ENCODE measurements at places on chromosomes 5 and 9.
A peak's percentile ranks its signal among the peaks of the same experiment; 100 is the strongest.

DNA sequence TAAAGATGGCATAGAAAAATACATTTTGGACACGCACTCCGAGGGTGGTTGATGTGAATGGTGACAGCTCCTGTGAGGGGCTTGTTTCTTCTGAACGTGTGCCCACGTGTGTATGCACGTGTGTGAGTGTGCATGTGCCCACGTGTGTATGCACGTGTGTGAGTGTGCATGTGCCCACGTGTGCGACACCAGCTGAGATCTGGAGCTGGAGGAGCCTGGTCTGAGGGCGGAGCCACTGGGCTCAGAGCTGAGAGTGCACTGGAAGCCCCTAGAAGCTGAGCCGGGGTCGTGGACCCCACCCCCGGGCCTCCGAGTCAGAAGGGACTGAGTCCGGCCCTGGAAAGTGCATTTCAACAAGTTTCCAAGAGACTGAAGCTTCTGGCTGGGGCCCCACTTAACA is 282.5 kb upstream of the IRX4 start:
- no peak for DNase-seq

- no peak for DNase-seq
These were observed 72.5 kb downstream of the STK10 start for GRCh38 chr5:172115541-172115982.

- no peak for DNase-seq
These were observed 466.8 kb downstream of the ARHGEF28 start for GRCh38 chr5:74092766-74093165.

DNA sequence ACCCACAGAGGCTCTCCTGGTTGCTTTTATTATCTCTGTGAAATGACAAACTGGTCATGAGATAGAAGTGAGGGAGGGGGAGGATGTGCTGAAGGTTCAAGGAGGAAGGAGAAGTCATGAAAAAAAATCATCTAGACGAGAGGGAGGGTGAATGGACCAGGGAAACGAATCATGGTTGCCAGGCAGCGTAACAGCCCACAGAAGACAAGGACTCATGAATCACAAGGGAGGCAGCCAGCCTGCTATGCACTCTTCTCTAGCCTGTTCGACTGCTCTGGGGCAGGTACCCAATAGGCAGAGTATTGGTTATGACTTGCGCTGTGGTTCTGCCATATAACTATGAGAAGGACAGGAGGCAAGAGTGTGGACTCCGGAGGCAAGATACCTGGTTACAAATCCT is 475.2 kb downstream of the CDK5RAP2 start:
- DNase-seq: no peak

DNA sequence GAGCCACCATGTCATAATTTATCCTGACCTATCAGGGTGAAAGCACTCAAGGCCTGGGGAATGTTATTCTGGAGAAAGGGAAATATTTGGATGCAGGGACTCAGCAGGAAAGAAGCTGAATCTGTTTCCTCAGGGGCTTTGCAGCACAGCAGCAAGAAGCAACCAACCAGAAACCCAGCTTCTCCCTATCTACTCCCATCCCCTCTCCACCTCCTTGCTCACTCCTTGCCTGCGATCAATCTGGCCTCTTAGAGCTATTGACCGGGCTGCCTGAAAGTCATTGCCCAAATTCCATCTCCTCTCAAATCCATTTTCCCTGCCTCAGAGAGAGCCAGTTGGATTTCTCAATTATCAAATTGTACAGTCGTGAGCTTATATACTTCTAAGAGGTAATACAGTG is 542.0 kb upstream of the TRPC7 start:
- no peak for DNase-seq

- DNase-seq: no peak
These were observed 83.3 kb upstream of the SLC30A5 start for GRCh38 chr5:69010476-69010875.

DNA sequence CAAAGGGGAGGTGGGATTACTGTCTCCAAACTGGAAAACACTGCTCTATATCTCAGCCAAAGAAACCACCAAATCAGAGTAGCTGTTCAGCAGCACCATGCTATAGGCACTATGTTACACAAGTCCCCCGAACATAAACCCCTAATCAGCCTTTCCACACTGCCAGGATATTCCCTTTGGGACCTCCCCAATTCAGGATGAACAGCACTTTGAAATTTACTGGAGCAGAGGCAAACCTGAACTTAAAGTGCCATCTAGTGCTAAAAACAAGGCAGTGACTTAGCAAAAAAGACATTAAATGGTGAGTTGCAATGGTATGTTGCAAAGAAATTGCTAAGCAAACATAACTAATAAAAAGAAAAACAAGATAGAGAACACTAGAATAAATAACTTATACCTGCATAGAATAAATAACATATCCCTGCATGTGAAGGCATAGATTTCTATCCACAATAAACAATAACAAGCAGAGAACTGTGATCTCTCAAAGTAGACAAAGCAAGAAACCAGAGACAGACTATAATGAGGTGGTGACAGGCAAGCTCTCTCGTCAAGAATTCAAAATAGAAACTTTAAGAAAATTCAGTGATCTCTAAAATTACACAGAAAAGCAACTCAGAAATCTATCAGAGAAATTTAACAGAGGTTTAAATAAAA is 584.4 kb upstream of the ACO1 start:
- DNase-seq: peak; percentile 39

GRCh38 chr5:10709933-10710332 is 51.1 kb downstream of the DAP start:
- no peak for DNase-seq

- DNase-seq: peak; percentile 39
These were observed 14.8 kb downstream of the NCS1 start for GRCh38 chr9:130186839-130187522.

GRCh38 chr9:136060671-136061371 is 34.3 kb downstream of the NACC2 start:
- no peak for DNase-seq

- no peak for DNase-seq
These were observed 73.6 kb downstream of the ADRB2 start for GRCh38 chr5:148899993-148900392.

DNA sequence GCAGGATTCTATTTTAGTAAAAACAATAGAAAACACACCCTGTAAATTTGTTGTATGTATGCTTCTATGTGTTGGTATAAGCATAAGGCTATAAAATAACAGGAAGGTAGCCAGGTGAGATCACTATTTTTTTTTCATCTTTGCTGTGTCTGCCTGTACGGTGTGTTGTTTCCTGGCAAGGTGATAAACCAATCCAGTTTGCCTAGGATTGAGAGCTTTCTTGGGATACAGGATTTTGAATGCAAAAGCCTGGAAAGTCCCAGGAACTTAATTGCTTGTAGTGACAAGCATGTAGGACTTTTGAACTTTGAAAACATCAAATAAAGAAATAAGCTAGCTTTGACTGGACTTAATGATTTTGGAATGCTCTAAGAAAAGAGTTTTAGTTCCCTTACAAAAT is 83.3 kb upstream of the RORB start:
- DNase-seq: no peak

GRCh38 chr5:67259548-67260215 is 63.1 kb upstream of the CD180 start:
- no peak for DNase-seq

- DNase-seq: no peak
These were observed 7.6 kb downstream of the OTULIN start for GRCh38 chr5:14672082-14672481.

DNA sequence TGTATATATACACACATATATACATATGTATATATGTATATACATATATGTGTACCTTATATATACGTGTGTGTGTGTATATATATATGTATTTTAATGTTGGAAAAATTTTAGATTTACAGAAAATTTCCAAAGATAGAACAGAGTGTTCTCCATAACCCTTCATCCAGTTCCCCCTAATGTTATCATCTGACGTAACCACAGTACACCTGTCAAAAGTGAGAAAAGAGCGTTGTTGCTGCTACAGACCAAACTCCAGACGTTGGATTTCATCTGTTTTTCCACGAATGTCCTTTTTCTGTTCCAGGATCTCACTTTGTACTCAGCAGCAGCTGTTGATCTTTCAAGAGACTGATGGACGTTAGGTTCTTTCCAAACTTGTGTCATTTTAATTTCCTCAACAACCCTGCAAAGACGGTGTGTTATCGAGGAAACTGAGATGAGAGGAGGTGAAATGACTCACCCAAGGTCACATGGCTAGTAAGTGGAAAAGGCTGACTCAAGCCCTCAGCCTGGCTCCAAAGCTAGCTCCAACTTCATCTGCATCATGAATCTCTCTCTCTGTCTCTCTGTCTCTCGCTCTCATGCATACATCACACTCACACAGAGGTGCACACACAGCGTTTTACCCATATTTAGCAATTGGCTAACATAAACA is 17.0 kb upstream of the NTNG2 start:
- peak; percentile 6 for DNase-seq

- no peak for DNase-seq
These were observed 41.9 kb upstream of the ACTBL2 start for GRCh38 chr5:57524348-57525060.

- peak; percentile 19 for DNase-seq
These were observed 1.9 kb upstream of the FIBCD1 start for GRCh38 chr9:130940693-130941576.

- peak; percentile 42 for DNase-seq
These were observed 849.6 kb upstream of the DMAC1 start for GRCh38 chr9:8649160-8649559.

DNA sequence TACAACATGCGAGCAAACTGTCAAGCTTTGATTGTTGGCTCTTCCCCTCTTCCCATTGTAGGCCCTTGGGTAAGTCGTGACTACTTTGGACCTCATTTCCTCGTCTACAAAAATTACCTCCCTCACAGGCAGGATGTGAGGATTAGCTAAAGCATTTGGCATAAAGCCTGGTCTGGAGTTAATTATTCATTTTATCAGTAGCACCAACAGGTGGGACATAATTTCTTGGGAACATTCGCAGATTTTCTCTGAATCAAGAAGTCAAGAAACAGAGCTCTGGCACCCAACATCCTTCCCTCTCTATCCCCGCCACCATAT is 39.9 kb upstream of the SEMA6A start:
- no peak for DNase-seq

DNA sequence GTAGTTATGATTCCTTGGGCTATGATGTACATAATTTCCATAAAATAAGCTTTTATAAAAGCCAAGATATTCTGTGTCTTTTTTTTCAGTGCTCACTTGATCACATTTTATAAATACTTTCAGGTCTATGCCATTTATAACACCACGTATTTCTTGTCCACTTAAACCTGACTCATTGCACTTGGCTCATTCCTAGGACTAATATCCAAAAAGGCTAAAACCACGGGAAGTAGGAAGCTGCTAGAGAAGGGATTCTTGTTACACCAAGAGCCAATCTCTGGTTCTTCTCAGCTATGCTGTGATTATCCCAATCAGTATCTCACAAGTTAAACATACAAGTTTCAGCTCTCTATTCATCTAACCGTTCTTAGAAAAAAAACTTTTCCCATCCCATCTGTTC is 80.4 kb upstream of the CDH6 start:
- peak; percentile 72 for DNase-seq

GRCh38 chr5:83388608-83389007 is 82.9 kb upstream of the VCAN start:
- no peak for DNase-seq

DNA sequence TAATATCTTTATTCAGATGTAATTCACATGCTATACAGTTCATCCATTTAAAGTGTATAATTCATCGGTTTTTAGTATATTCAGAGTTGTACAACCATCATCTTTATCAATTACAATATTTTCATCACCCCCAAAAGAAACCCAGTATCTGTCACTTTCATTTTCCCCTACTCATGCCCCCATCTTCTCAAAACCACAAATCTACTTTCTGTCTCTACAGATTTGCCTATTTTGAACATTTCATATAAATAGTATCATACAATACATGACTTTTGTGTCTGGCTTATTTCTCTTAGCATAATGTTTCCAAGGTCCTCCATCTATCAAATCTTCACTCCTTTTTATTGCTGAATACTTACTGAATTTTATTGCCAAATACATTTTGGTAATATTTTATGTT is 305.1 kb upstream of the SGCD start:
- DNase-seq: no peak

GRCh38 chr9:75451045-75451444 is 362.7 kb downstream of the OSTF1 start:
- DNase-seq: no peak

- DNase-seq: no peak
These were observed 607.8 kb downstream of the BNC2 start for GRCh38 chr9:16262477-16263261.

- no peak for DNase-seq
These were observed 65.1 kb downstream of the VAV2 start for GRCh38 chr9:133927041-133927440.

GRCh38 chr5:39356263-39356662 is 8.0 kb downstream of the C9 start:
- no peak for DNase-seq

- DNase-seq: no peak
These were observed 9.0 kb upstream of the INPP5E start for GRCh38 chr9:136448655-136449054.

GRCh38 chr5:820245-820644 is 30.5 kb downstream of the ZDHHC11 start:
- DNase-seq: no peak

DNA sequence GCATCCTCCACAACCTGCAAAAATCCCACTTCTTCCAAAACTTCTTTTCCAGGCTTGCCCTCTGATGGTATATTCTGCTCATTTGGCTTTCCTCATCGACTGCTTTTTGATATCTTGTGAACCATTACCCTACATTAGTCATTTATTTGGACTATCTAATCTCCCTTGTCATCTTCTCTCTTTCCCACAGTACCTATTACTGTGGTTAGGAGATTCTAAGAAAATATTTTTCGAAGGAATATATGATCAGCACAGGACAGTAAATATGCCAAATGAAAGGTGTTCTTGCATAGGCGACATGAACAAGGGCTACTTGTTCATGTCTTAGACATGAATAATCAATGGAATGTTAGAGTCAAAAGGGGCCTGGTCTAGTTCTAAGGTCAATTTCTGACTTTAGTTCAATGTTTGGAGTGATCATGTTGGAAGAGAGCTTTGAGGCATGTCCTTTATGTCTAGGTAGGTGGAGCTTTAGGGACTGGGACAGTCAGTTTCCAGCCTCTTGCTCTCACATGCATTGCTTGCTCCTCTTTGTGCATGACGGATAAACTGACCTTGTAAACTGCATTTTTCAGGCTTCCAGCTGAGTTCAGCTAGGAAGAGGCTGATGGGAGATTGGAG is 243.4 kb upstream of the RPS23 start:
- DNase-seq: no peak

- DNase-seq: no peak
These were observed 183.5 kb upstream of the NFIB start for GRCh38 chr9:14497476-14497875.

DNA sequence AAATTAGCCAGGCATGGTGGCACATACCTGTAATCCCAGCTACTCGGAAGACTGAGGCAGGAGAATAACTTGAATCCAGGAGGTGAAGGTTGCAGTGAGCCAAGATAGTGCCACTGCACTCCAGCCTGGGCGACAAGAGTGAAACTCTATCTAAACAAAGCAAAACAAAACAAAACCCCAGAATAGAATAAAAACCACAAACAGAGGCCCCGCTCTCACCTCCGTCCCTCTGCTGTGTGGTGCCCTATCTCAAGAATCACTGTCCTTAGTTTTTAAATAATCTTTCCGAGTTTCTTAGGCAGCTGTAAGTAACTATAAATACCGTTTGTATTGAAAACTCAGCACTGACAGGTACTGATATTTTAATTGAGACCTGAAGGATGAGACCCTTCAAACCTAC is 42.7 kb upstream of the IER5L start:
- DNase-seq: no peak

All from fibroblast of skin of right quadriceps (primary cell).